ENCODE measurements at places on chromosomes 2 and 18. TPM values are rescaled to one million over a fixed set of nuclear protein-coding genes. Genes with fewer than 3 reads are reported as not detected.

GRCh38 chr2:34831096-34831495 is 1232.0 kb upstream of the FAM98A start:
- H3K36me3 ChIP-seq: no peaks in the 10 kb centered on the region
- DNase-seq: no peak
- no peak overlapping the region for H3K4me3 ChIP-seq
- no peaks in the 10 kb centered on the region for H3K4me1 ChIP-seq
- H3K27me3 ChIP-seq: no peaks in the 10 kb centered on the region

DNA sequence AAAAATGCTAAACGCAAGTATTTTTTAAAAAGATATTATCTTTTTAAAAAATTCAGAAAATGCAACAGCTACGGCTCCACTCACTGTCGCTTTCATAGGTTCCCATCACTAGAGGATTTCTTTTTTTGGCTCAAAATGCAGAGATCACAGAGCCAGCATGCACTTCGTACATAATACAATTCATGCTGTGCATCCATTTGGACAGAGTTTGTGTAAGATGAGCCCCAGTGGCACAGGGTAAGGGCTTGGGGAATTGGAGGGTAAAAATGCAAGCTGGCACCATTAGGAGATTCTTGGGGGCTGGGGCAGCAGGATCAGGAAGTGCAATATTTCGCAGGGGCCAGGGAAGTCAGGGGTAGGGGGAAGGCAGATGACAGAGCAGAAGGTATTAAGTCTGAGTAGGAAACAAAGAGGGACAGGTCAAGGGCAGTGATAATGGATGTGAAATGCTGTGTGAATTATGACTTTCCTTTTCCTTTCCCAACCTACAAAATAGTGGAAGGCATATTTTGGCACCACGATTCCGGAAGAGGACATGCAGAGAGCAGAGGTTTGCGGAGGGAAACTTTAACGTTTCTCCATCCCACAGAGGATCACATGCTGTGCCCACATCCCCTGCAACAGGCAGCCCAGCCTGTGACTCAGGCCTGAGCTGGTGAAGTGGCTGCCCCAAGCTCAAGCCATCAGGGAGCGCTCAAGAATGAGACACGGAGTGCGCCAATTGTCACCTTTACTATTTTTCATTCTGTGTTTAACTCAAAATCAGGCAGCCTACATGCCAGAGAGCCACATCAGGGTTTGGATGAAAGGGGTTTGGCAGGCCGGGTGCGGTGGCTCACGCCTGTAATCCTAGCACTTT is 4.7 kb downstream of the CAPG start:
- no peaks in the 10 kb centered on the region for H3K27me3 ChIP-seq
- DNase-seq: no peak
- H3K4me1 ChIP-seq: no peaks in the 10 kb centered on the region
- H3K4me3 ChIP-seq: no peak overlapping the region
- H3K36me3 ChIP-seq: no peaks in the 10 kb centered on the region
- H3K27ac ChIP-seq: no peak overlapping the region

The WDR35 gene
- 8.1 TPM for total RNA-seq

- H3K27ac ChIP-seq: no peak overlapping the region
- H3K4me1 ChIP-seq: no peaks in the 10 kb centered on the region
- H3K27me3 ChIP-seq: no peaks in the 10 kb centered on the region
- no peak overlapping the region for H3K4me3 ChIP-seq
- DNase-seq: no peak
These were observed 52.0 kb upstream of the CHN1 start for GRCh38 chr2:175057078-175057685.

- DNase-seq: peak; percentile 54
- H3K36me3 ChIP-seq: no peaks in the 10 kb centered on the region
- H3K27ac ChIP-seq: no peak overlapping the region
- no peaks in the 10 kb centered on the region for H3K4me1 ChIP-seq
- H3K27me3 ChIP-seq: no peaks in the 10 kb centered on the region
These were observed 19.0 kb upstream of the CCNYL1 start for GRCh38 chr2:207692206-207693065.

The TDRD15 gene
- not detected for total RNA-seq

The WDR54 gene
- 8.4 TPM for total RNA-seq

DNA sequence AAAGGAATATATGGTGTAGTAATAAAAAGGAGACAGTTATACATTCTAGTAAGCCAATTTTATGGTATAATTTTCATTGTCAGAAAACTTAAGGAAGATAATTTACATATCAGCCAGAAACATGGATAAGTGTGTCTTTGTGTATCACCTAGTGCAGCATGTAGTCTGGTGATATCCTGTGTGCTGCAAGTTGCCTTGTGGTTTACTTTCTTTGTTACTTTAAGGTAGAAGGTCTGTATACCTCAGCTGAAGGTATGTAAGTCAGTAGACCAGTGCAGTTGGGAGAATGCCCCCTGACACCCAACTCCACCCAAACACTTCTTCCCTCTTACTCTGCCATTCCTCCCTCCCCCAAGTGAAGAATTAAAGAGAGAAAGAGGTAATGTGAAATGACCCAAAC is 11.0 kb downstream of the GORASP2 start:
- no peaks in the 10 kb centered on the region for H3K27me3 ChIP-seq
- DNase-seq: no peak
- H3K27ac ChIP-seq: no peak overlapping the region
- H3K4me3 ChIP-seq: no peak overlapping the region
- H3K4me1 ChIP-seq: no peaks in the 10 kb centered on the region

DNA sequence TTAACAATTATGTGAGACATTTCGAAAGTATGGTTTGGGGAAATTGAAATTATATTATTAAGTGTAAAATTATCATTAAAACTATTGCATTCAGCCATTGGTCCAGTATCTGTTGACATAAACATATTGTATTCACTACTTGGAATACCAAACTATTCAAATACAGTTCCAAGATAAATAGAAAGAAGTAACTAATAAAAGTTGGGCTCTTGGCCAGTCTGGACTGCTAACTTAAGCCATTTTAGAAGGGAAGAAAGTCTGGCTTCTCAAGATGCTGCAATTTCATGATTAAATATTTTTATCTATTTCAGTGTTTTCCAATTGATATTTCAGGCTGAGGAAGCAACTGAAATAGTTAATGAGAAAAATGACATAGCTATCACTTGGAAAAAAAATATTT is 109.8 kb upstream of the CHRNA1 start:
- DNase-seq: no peak
- H3K27ac ChIP-seq: no peak overlapping the region
- H3K4me3 ChIP-seq: no peak overlapping the region
- no peaks in the 10 kb centered on the region for H3K27me3 ChIP-seq

GRCh38 chr2:150075831-150076230 is 411.6 kb downstream of the RND3 start:
- H3K36me3 ChIP-seq: no peaks in the 10 kb centered on the region
- no peaks in the 10 kb centered on the region for H3K27me3 ChIP-seq
- DNase-seq: no peak
- peak overlapping the region; percentile 42 for H3K27ac ChIP-seq
- peaks cover 7% of the 10 kb centered on the region for H3K4me1 ChIP-seq
- H3K4me3 ChIP-seq: no peak overlapping the region

The MC5R gene
- total RNA-seq: not detected

DNA sequence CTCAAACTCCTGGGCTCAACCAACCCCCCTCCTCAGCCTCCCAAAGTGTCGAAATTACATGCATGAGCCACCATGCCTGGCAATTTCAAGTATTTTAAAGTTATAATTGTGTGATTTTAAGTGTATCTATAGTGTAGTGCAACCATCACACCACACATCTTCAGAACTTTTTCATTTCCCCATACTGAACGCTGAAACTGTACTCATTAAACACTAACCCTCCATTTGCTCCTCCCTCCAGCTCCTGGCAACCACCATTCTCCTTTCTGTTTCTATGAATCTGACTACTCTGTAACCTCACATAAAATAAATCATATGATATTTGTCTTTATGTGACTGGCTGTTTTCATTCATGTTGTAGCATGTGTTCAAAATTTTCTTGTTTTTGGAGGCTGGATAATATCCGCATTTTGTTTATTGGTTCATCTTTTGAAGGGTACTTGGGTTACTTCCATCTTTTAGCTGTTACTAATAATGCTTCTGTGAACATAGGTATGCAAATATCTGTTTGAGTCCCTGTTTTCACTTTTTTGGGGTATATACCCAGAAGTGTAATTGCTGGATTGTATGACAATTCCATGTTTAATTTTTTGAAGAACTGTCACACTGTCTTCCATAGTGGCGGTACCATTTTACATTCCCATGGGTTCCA is 188.2 kb downstream of the PLCL1 start:
- no peak overlapping the region for H3K27ac ChIP-seq
- DNase-seq: no peak
- H3K27me3 ChIP-seq: no peaks in the 10 kb centered on the region
- no peak overlapping the region for H3K4me3 ChIP-seq

- no peaks in the 10 kb centered on the region for H3K36me3 ChIP-seq
- no peak for DNase-seq
- peaks cover 15% of the 10 kb centered on the region for H3K4me1 ChIP-seq
- H3K27ac ChIP-seq: no peak overlapping the region
- H3K4me3 ChIP-seq: no peak overlapping the region
These were observed 182.3 kb downstream of the CAMKMT start for GRCh38 chr2:44543773-44544725.

The GAREM2 gene
- total RNA-seq: 15.6 TPM

- peaks cover 10% of the 10 kb centered on the region for H3K4me1 ChIP-seq
- DNase-seq: no peak
These were observed 52.2 kb downstream of the VAPA start for GRCh38 chr18:9965711-9966624.

The UBXN4 gene
- 98.1 TPM for total RNA-seq

DNA sequence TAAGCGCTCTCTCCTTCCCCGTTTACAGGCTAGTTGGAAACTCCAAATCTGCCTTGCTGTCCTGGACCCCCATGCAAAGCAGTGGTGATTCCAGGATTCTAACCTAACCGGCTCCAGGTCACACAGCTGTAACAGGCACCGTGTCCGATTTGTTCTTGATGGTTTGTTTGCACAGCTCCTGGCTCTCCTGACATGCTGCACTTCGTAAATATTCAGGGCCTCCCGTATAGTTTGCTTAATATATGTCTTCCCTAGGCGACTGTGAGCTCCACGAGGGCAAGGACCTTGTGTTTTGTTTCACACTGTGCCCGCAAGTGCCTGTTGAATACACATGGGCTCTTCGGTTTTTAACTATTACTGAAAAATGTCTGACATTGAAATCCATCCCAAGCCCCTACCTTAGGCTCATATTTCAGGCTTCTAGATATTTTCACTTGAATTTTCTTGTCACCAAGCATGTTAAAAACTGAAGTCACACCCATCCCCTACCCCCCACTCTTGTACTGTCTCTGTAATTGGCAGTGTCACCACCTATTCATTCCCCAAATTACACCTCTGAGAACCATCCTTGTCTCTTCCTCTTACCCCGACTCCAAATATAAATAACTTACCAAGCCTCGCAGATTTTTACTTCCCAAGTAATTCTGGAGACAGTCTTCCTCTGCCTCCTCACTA is 1.0 kb upstream of the PUM2 start:
- H3K36me3 ChIP-seq: no peaks in the 10 kb centered on the region
- H3K27ac ChIP-seq: no peak overlapping the region
- H3K27me3 ChIP-seq: no peaks in the 10 kb centered on the region

DNA sequence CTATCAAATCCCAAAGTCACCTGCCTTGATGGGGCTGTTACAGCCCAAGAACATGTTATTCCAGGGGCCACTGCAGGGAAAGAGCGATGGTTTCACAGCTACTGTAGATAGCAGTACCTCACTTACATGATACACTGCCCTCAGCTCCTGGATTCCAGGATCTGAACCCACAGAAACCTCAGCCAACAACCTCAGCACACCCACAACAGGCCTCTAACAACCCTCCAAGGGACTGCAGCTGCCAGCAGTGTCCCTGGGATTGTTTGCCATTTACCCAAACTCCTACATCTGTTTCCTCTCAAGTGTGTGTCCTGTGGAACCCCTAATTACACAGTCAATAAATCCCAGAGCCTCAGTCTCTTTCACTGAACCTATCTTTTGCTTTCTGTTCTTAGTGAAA is 28.2 kb downstream of the OSBPL1A start:
- DNase-seq: no peak
- no peaks in the 10 kb centered on the region for H3K4me1 ChIP-seq
- no peak overlapping the region for H3K27ac ChIP-seq
- no peaks in the 10 kb centered on the region for H3K36me3 ChIP-seq

GRCh38 chr2:216808805-216809425 is 50.9 kb downstream of the TNP1 start:
- no peaks in the 10 kb centered on the region for H3K36me3 ChIP-seq
- no peak overlapping the region for H3K27ac ChIP-seq
- no peak overlapping the region for H3K4me3 ChIP-seq
- DNase-seq: no peak
- no peaks in the 10 kb centered on the region for H3K27me3 ChIP-seq

The RBM44 gene
- not detected for total RNA-seq

- H3K4me3 ChIP-seq: no peak overlapping the region
- DNase-seq: no peak
- H3K27ac ChIP-seq: no peak overlapping the region
- H3K27me3 ChIP-seq: no peaks in the 10 kb centered on the region
These were observed 162.7 kb downstream of the EIPR1 start for GRCh38 chr2:3214806-3215404.
